H1 (cell line): ENCODE measurements at places on chromosomes 4 and X. TPM values are rescaled to one million over a fixed set of nuclear protein-coding genes. Genes with fewer than 3 reads are reported as not detected.

GRCh38 chr4:5554376-5554775 is 154.0 kb downstream of the EVC2 start:
- no peak for DNase-seq

DNA sequence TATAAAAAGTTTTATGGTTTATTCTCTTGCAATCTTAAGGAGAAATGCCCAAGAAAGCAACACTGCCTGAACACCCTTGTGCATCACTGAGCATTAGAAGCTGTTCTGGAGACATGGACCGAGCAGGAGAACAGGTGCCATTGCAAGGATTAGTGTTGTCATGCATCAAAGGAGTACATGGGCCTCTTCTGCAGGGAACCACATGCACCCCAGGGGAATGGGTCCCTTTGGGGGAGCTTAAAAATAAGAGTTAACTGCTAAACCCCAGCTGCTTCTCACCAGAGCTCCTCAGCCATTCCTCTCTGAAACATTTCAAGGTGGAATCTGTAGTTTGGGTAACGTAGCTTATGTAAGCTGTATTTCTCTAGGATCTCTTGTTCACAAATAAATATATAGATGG is 353.0 kb upstream of the SLC7A11 start:
- DNase-seq = no peak

DNA sequence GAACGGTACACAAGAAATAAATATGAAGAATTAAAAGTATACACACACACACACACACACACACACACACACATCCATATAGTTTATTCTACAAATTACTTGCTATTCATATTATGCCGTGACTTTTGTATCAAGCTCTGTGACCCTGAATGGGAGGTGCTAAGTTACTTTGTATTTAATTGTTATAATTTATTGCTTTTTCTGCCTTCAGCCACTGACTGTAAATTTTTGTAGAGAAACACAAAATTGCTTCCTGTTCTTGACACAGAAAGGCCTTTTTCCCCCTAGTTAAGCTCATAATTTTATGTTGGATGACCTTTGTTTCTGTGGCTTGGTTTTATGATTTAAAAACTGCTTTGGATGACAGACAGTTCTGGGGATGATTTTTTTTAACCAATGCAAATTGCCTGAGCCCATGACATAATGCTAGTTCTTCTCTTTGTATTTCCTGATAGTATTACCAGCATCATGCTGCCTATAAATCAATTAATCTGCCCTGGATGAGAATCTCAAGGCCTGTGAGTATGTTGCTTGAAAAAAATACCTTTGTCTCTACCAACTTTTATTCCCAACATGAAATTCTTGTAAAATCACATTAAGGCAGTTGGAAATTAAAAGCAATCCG is 140.0 kb downstream of the FMR1NB start:
- no peak for DNase-seq

DNA sequence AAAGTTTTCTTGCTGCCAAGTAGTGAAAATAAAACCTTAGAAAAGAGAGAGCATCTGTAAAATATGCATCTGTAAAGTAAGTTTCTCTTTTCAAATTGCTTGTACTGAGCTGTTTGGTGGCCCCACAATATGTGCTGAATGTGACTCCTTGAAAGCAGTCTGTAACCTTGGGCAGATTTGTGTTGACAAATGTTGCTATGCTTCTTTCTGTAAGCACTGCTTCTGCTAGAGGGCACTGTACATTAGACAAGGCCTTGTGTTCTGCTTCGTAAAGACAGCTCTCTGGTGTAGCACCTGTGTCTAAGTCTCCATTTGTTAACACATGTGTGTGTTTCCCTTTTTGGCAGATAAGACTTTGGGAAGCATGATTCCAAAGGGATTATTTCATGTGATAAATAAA is 56.6 kb upstream of the NRK start:
- no peak for DNase-seq

DNA sequence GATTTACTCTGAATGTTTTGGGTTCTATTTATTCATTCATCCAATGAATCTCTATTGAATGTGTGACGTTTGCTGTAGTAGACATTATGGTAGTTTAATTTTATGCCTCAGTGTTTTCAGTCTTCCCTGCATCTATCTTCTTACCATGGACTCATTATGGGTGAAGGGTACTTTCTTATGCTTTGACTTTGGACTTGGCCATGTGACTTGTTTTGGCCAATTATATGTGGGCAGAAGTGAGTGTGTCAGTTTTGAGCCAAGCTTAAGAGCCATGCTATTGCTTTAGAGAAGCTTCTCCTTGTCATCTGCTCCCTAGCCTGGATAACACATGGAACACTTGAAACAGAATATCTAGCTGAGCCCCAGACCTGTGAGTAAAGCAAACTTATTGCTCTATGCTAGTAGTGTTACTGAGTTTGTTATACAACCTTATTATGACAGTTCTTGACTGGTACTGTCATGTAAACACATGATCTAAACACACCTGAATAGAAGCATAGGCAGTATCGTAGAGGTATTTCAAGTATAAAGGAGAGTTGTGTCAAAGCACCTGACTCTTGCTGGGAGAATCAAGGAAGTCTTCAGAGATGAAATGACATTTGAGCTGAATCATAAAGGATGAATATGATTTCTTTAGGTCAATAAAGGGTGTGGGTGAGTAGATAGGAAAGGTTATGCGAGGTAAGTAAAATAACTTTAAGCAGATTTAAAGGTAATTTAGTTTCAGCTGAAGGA is 128.4 kb downstream of the NAA11 start:
- DNase-seq = no peak

- no peak for DNase-seq
Measured at GRCh38 chr4:159273141-159273438, 170.2 kb downstream of the RAPGEF2 start.

GRCh38 chrX:127057891-127058619 is 238.5 kb downstream of the PRR32 start:
- no peak for DNase-seq

- no peak for DNase-seq
Measured at GRCh38 chrX:97987979-97988378, 1104.3 kb downstream of the RPA4 start.

GRCh38 chr4:26885912-26886274 is 25.3 kb downstream of the STIM2 start:
- DNase-seq = no peak

- DNase-seq = no peak
Measured at GRCh38 chrX:7218321-7219152, 70.6 kb upstream of the PUDP start.

DNA sequence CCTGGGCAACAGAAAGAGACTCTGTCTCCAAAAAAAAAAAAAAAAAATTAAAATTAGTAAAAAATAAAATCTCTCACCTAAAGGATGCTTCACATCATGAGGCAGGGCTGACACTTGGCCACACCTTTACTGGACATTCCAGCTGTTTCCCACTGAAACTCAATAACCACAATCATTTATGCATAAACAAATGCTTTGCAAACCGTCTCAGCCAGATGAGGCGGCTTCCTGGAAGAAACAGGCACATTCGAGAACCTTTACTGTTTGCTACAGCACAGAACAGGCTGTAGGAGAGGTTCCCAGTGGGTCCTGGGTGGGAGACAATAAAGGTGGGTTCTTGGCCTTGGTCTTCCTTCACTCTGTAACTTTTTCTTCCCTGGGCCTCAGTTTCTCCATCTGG is 10.9 kb upstream of the TBC1D14 start:
- no peak for DNase-seq

DNA sequence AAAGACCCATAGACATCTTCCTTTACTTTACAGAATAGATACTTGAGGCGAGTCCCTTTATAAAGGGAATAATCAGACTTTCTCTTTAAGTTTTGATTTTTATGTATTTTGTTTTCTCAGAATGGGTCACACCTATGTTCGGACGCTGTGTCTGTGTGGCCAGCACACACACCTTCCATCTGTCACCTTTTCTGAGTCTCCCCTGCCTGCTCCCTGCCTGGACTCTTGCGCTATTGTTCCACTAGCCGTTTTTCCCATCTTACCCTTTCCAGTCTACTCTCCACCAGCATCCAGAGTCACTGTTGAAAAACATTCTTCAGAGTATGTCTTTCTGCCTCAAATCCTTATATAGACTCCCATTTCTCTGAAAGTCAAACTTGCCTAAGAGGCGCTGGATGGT is 236.1 kb downstream of the MAML3 start:
- no peak for DNase-seq

GRCh38 chr4:115529126-115529525 is 415.7 kb upstream of the NDST4 start:
- no peak for DNase-seq

DNA sequence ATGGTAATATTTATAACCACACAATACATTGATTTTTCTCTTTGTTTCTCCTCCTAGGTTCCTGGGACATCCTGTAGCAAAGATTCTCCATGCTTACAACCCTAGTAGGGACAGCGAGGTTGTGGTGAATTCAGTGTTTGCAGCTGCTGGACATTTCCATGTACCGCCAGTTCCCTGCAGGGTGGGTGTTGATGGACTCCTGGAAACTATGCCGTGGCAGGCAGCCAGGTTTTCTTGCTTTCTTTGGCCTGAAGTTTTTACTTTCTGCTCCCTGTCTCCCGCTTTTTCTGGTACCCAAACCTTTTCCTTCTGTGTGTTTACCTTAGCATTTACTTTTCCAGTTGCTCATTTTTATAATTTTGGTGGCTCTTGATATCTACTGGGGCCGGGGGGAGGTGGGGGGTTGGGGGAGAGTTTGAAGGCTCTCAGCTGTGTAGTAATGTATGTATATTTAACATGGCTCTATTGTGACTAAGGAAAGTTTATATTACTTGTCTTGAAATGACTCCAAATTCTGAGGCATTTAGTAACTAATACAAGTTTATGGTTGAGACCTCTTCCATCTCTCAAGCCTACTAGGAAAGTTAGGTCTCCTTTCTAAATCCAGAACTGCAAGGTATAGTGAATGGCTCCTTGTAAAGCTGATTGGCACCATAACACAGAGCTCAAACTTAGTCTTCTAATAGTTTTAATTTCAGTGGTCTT is 89.7 kb downstream of the TMEM131L start:
- DNase-seq = no peak

GRCh38 chrX:3520982-3521381 is 174.5 kb upstream of the MXRA5 start:
- no peak for DNase-seq

DNA sequence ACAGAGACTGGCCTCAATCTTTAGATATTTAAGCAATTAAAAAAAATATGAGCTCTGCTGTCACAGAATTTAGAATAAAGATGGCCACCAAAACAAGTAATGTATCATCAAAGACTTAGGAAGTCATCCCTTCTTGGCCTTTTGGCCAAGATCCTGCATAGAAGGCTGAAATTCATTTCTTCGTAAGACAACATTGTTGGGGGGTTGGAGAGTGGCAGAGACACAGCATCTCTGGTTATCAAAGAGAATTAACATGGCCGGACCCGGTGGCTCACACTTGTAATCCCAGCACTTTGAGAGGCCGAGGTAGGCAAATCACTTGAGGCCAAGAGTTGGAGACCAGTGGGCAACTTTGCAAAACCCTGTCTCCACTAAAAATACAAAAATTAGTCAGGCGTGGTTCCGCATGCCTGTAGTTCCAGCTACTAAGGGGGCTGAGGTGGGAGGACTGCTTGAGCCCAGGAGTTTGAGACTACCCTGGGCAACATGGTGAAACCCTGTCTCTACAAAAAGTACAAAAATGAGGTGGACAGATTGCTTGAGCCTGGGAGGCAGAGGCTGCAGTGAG is 4.0 kb downstream of the PPM1K start:
- no peak for DNase-seq

DNA sequence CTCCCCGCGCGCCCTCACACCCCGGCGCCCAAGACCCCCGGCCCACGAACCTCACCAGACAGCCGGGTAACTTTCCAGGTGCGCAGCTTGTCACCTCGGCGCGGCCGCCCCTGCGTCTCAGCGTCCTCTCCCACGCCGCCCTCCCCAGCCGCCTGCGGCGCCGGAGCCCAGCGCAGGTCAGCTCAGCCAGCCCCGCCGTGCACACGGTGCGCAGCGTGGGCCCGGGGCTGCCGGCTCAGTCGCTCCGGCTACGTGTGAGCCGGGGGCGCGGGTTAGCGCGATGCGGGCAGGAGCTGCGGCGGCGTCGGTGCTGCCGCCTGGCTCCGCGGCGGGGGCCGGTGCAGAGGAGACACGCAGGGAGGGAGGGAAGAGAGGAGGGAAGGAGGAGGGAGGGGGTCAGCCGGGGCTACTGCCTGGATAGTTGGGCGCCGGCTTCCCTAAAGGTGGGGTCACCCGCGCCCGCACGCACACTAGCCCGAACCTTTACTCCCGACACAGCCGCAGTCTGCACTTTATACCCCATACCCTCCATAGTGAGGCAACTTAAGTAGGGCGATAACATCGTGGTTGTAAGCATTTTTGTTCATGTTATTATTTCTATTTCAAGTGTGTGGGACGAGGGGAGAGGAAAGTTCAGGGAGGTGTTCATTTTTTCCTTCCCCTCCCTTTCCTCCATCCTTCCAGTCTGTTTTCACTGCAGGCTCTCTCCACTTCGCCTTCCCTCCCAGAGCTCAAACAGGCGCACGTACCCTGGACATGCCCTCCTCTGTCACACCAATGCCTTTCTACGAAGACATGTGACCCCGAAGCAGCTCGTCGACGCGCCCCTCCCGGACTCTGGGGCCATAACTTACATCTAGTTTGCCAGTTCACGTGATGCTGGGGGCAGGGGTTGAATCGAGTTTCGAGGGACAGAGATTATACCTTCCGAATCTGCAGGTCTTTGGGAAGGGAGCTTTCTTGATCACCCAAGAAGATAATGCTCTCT is at the start of gene PRKG2:
TSS of gene PRKG2 (minus strand) at position 342 of the 988 bp plus-strand sequence. CDS start 10,175 bp downstream, outside the sequence.
- no peak for DNase-seq

- no peak for DNase-seq
Measured at GRCh38 chr4:139858436-139859205, 193.0 kb downstream of the MGST2 start.

DNA sequence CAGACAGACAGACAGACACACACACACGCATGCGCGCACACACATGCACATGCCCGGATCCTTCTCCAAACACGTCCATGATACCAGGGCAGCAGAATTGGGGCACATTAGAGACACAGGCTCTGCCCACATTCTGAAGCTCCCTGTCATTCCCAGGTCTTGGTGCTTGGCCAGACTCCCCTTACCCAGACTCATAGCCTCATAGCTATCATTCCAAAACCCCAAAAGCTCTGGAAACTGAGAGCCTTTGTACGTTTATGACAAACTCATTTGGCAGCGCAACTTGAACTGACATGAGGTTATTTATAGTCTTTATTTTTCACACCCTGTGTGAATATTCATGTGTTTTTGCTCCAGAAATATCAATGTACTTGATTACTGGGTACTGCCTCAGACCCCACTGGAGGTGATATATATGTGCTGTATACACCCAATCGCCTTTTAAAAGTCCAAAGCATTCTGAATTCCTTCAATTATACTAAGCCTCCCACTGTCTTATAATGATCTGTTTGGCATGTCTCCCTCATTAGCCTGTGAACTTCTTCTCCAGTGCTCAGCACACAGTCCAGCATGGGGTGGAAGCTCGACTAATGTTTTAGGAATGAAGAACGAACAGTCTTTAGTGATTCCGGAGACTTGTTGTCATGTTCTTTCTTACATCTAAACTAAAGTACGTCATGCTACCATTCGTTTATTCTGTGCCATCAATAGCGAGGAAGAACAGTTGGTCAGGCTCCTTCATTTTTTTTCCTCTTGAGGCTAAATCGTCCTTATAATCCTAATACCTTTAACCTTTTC is 45.0 kb downstream of the RTL9 start:
- no peak for DNase-seq

- no peak for DNase-seq
Measured at GRCh38 chr4:168629566-168629965, 132.7 kb downstream of the PALLD start.

The PIR gene
- total RNA-seq = 9.4 and 10.3 TPM in 2 replicates

The SUPT20HL2 gene
- total RNA-seq = not detected in 2 replicates

The SSX2B gene
- not detected in 2 replicates for total RNA-seq

The MAGT1 gene
- 44.5 and 47.6 TPM in 2 replicates for total RNA-seq

The TCEAL4 gene
- total RNA-seq = 51.3 and 53.0 TPM in 2 replicates

The CTAG1A gene
- total RNA-seq = not detected in 2 replicates

The CLDN22 gene
- total RNA-seq = not detected in 2 replicates

The SORCS2 gene
- total RNA-seq = 0.75 and 1.8 TPM in 2 replicates
